Right cardiac atrium (tissue), 5 donors: ENCODE measurements at places on chromosomes 11 and 22.

GRCh38 chr11:61697078-61697502 is 16.9 kb downstream of the DAGLA start:
- peak; percentile 27 for DNase-seq

DNA sequence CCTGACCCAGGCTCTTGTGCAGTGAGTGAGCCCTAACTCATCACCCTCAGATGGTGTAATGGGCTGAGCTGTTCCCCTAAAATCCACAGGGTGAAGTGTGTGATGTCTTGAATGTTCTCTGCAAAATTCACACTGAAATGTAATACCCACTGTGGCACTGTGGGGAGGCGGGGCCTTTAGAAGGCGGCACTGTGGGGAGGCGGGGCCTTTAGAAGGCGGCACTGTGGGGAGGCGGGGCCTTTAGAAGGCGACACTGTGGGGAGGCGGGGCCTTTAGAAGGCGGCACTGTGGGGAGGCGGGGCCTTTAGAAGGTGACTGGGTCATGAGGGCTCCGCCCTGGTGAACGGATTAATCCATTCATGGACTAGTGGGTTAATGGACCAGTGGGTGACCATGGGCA is 33.0 kb downstream of the CHID1 start:
- no peak for DNase-seq

DNA sequence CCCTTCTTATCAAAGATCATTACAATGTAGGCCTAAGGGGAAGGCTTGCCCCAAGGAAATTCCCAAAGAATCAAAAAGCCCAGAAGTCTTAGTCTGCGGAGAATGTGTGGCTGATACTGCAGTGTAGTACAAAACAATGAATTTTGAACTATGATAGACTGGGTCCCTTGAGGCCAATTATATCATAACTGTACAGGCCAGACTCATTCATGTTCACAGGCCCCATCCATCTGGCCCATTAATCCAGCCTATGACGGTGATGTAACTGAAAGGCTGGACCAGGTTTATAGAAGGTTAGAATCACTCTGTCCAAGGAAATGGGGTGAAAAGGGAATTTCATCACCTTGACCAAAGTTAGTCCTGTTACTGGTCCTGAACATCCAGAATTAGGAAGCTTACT is 35.2 kb downstream of the IGLL1 start:
- DNase-seq = no peak

GRCh38 chr11:58688789-58689503 is 42.8 kb downstream of the GLYAT start:
- DNase-seq = no peak

DNA sequence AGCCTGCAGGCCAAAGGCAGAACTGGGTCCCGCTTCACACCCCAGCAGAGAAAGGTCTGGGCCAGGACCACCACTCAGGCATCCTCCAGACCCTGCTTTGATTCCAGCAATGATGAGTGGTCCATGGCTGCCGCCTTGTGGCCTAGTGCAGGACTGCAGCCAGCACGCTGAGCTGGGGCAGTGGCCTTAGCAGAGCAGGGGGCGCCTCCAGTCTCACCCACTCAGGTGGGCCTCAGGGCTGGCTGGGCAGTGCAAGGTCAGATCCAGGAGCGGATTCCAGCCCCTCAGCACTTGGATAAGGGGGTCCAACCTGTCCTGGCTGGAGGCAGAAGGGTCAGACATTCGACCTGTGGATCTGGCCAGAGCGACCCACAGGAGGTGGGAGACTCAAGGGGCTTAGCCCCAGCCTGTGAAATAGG is 9.6 kb upstream of the PDE2A start:
- DNase-seq = peak; percentile 87

DNA sequence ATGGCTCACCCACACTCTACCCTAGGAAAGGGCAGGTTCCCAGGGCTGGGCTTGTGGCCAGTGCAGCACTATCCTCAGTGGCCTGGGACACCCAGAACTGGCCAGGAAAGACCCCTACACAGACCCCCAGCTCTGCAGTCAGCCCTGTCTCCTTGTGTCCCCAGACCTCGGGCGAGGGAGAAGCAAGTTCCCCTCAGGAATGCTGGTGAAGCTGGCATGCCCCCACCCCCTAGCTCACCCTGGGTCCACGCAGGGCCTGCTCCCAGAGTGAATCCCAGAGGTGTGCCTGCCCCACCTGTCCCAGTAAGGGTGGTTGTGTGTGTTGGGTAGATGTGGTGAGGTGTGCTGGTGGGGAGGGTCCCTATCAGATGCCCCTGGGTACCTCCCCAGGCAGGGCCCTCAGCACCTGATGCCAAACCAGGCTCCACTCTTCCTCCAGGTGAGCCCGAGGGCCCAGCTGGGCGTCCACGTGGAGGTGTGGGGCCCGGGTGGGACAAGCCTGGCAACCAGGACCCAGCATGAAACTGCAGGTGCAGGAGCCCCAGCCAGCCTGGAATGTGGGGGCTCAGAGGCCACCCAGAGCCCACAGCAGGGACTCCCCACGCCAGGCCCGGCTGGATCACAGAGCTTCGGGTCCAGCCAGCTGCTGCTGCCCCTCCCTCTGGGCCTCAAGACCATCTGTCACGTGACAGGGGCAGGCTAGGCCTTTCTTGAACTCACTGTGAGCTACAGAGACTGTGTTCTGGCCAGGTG is 48.4 kb upstream of the KCNQ1OT1 start:
- DNase-seq = peak; percentile 43

DNA sequence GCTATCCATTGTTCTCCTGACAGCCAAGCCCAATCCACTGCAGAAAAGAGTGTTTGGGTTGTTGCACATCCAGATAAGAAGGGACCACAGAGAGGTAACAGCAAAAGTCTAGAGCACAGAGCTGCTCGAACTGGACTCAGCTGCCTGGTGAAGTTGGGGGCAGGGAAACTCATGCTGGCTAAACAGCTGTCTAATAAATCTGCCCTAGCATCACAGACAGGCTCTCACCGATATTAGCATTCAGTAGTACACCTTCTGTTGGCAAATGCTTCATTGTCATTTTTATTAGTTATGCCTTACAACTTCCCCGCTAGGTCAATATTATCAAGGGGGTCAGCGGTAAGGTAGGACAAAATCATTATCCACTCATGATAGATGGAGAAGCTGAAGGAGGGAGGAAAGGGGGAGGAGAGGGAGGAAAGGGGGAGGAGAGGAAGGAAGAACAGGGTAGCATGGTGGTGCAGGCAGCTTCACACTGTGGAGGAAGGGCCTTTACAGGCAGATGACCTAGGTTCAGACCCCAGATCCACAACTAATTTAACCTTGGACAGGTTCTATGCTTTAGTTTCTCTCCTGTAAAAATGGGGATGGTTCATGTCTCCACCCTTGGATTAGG is 102.7 kb downstream of the LARGE1 start:
- DNase-seq = no peak

- no peak for DNase-seq
These were observed 46.3 kb downstream of the LDLRAD3 start for GRCh38 chr11:35990170-35990569.

DNA sequence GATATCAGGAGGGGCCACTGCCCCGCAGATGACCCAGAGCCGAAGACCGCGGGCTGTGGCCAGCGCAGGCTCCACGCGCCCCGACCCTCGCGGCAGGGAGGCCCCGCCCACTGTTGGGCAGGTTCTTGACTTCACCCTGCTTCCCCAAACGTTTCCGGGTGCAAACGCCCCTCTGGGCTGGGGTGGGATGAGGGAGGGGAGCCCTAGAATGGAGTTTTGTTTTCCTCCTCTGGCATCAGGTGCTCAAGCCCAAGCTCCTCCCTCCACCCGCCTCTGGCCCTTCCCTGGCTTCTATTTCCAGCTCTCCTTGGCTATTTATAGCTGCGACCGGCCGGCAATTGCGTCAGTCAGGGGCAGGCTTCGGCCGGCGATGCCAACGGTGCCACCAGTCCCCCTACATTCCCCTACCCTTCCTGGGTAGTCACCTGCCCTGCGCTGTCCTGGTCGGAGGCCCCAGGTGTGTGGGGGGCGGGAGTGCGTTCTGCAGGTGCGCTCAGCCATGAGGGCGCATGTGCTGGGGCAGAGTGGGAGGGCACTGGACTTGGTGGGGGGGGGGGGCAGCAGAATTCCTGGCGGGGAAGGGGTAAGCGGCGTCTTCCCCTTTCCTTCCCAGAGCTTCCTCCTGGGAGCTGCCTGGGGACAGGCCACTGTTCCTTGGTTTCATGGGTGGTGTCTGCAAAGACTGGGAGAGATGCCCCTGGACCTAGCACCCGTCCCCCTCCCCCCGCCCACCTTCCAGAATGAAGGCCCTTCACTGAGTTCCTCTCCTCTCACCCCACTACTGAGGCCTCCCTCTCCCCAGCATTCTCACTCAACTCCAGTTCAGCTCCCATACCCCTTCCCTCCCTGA is 23.6 kb downstream of the DUSP8 start:
- peak; percentile 72 for DNase-seq

- no peak for DNase-seq
These were observed 64.8 kb downstream of the RAB30 start for GRCh38 chr11:83006877-83007330.

DNA sequence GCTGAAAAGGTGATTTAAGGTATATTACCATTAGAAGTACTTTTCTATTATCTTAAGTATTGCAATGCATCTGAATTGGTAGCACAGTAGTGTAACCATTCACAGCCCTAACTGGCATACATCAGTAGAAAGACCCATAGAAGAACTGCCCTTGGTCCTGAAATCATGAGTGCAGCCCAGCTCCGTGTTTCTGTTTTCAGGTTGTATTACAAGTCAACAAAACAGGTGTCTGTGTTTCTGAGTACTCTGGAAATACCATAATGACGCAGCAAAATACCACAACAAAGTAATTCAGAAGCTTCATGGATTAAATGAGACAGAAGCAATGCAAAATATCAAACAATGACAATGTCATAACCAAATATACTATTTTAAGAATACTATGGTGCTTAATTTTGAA is 226.3 kb downstream of the OPCML start:
- DNase-seq = no peak

DNA sequence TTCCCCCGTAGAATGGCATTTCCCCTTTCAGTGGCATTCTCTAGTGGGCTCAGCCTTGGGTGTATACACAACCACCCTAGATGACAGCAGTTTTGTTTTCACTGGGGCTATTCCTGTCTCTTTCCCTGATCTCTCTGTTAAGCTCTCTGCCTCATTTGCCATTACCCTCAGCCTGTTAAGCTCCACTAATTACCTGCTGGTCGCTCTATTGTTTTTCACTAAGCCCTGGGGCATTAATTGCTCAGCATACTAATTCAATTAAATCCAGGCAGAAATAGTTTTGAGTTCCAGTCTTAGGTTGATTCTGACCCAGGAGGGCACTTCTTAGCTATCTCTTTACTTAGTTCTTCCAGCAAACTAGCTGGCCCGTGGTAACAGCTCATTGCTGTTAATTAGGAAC is 80.0 kb downstream of the BRD1 start:
- no peak for DNase-seq

GRCh38 chr22:17938484-17938924 is 85.9 kb downstream of the MICAL3 start:
- no peak for DNase-seq

GRCh38 chr11:103395612-103396011 is 286.4 kb downstream of the DYNC2H1 start:
- DNase-seq = no peak

GRCh38 chr22:42939941-42940653 is 74.9 kb downstream of the PACSIN2 start:
- DNase-seq = no peak

DNA sequence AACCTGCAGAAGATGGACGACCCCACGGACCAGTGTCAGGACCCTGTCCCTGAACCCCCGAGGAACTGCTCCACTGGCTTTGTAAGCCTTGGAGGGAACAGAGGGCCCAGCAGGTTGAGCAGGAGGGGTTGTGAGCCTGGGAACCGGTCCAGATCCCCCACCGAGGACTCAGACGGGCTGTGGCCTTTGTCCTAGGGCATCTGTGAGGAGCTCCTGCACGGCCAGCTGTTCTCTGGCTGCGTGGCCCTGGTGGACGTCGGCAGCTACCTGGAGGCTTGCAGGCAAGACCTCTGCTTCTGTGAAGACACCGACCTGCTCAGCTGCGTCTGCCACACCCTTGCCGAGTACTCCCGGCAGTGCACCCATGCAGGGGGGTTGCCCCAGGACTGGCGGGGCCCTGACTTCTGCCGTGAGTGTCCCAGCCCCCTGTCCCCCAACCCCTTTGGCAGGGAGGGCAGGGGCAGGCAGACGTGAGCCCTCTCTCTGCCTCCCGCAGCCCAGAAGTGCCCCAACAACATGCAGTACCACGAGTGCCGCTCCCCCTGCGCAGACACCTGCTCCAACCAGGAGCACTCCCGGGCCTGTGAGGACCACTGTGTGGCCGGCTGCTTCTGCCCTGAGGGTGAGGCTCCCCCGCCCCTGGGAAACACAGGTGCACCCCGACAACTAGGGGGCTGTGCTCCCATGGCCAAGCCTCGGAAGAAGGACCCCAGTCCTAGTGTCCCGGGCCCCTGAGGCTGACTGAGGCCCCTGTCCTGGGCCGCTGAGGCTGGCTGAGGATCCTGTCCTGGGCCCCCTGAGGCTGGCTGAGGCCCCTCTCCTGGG is 6.4 kb downstream of the MUC5AC start:
- no peak for DNase-seq

DNA sequence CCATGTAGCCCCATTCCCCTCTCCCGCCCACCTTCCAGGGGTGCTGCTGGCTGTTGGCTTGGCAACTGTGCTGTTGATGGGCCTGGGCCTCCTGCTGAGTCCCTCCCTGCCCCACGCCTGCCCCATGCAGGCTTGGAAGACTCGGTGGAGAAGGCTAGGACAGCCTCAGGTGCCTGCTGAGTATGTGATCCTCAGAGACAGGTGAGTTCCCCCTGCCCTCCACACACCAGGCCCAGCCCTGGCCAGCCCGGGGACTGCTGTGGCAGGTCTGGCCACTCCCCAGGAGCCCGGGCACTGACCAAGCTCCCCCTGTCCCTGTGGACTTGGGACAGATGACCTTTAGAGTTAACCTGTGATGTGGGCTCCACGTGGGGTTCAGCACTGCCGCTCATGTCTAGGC is 20.7 kb upstream of the XKR3 start:
- no peak for DNase-seq

DNA sequence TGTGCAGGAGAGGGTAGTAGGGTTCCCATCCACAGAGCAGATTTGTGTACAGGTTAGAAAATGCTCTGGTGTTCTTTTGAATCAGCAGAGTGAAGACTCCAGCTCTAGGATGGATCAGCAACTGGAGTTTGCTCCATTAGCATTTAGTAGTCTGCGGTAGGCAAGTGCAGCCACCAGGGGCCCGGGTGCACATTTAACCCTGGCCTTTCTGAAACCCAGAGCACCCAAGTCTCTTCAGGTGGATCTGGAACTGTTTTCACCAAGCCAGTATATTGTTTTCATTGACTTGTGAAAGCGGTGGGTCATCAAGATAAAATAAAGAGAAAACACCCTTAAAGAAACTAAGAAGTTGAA is 100.8 kb upstream of the CLPB start:
- DNase-seq = no peak

- DNase-seq = no peak
These were observed 6.9 kb upstream of the B3GNT6 start for GRCh38 chr11:77027275-77027674.

DNA sequence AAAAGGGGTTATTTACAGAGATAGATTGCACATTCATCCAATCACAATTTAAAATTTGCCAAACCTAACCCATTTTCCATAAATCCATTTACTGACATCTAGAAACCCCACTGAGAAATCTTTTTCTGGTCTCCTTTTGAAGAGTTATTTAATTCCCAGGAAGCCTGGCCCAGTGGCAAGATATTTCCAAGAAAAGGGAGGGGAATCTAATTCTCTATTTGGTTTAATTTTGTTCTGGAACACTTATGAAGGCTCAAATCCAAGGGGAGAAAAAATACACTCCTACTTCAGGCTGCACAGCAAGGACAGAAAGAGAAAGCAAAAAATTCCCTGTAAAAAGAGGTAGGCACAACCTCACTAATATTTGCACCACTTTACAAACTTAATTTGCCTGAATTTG is 88.2 kb upstream of the LDLRAD3 start:
- no peak for DNase-seq
